ENCODE measurements at places on chromosomes 7 and 10.

- DNase-seq: no peak
Observed at GRCh38 chr7:124480036-124480820, 285.4 kb downstream of the GPR37 start.

GRCh38 chr10:44386546-44387052 is 1.7 kb upstream of the CXCL12 start:
- peak; percentile 52 for DNase-seq

DNA sequence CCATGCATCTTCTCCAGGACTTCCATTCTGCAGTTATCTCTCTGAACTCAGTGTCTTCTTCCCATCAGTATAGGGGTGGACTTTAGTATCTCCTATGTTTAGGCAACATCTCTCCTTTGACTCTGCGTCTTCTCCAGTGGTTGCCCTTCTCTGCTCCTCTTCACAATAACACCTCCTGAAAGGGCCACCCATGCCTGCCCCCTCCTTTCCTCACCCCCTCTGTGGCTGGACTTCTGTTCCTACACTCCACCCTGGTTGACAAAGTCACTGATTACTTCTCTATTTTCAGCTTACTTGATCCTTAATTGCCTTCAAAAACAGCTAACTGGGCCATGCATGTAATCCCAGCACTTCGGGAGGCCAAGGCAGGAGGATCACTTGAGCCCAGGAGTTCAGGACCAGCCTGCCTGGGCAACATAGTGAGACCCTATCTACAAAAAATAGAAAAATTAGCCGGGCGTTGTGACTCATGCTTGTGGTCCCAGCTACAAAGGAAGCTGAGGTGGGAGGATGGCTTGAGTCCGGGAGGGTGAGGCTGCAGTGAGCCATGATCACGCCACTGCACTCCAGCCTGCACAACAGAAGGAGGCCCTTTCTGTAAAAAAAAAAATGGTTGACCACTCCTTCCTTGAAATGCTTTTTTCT is 13.7 kb downstream of the SRGN start:
- DNase-seq: peak; percentile 42

DNA sequence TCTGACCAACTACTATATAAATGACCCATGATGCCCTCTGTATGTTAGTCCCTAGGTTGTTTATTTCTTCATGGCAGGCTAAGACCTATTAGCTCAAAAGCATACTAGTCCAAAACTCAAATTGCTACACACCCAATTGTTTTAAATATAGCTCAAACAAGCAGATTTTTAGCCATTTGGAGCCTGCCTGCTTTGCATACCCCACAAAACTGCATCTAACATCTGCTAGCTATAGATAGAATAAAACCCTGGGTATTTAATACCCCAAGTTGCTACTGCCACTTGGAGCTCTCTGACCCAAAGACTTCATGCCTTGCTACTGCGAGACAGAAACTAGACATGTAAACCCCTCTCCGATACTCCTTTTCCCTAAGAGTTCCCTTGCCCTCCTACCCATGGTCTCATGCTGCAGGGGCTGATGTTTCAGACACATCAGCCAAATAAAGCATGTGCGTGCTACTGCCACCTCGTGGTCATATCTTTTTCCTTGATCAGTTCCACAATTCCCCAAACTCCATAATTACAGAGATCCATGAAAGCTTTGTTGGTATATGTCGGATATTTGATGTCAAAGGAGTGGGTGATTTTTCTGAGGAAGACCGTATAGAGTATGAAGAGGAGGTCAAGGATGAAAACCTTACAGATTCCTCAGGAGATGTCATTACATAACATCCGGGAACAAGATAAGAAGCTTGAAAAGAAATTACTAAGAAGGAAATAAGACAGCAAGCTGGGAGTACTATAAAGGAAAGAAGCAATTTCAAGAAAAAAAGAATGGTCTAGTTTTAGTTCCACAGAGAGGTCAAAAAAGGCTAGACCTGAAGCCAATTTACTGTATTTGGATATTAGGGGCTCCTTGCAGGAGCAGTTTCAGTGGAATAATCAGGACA is 386.6 kb downstream of the SH2D4B start:
- DNase-seq: peak; percentile 23

DNA sequence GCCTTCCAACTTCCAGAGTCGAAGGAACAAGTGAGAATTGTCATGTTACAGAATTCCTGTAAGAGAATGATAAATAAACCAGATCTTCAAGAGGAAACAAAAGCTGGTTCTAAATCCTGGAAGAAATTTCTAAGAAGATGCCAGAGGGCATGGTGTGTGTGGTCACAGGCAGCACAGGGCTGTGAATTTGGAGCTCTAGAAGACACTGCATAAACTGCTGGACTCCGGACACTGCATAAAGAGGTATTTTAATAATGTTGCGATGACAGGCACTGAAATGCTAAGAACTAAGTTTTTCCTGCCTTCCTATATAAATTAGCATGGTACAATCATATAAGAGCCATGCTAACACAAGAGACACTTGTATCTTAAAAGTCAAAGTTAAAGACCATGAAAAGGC is 86.0 kb downstream of the LARP4B start:
- DNase-seq: no peak

DNA sequence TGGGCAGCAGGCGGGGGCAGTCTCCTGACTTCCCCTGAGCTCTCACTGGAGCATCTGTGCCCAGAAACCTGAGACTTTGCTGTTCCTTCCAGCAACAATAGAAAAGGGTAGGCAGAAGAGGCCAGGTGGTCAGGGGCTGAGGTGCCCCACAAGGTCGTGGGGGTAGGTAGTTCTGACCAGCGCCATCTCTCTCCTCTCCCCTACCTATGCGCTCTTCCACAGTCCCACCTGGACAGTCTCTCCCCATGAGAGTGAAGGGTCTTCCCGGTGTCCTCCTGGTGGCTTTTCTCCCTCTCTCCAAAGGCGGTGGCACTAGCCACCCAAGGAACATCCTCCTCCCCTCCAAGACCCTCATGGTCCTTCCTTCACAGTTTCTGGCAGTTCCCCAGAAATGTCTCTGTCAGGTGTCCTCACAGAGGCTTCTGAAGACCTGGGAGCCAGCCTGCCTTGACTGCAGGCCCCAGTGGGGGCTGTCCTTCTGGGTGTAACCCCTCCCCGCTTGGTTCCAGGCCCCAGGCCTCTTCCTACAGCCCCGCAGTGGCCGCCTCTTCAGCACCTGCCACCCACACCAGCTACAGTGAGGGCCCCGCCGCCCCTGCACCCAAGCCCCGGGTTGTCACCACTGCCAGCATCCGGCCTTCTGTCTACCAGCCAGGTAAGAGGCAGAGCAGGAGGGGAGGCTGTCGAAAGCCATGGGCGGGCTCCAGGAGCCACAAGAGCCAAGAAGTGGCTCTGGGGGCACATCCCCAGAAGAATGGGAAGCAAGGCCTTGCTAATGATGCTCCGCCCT is 41.3 kb downstream of the LDB3 start:
- DNase-seq: no peak

DNA sequence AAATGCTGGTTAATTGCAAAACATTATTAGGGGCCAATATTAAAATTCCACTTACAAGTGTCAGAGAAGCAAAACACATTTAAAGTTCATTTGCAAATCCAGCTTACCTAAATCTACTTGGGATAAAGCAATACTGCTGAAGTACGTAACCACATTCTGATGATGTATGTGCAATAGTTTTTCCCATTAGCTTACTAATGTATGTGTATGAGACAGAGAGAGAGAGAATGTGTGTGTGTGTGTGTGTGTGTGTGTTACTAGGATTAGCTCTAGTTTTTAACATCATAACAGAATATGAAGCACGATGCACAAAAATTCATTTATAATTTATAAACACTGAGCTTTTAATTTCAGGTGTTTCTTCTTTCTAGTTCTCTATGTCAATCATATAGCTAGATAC is 1074.2 kb upstream of the C7orf33 start:
- no peak for DNase-seq

DNA sequence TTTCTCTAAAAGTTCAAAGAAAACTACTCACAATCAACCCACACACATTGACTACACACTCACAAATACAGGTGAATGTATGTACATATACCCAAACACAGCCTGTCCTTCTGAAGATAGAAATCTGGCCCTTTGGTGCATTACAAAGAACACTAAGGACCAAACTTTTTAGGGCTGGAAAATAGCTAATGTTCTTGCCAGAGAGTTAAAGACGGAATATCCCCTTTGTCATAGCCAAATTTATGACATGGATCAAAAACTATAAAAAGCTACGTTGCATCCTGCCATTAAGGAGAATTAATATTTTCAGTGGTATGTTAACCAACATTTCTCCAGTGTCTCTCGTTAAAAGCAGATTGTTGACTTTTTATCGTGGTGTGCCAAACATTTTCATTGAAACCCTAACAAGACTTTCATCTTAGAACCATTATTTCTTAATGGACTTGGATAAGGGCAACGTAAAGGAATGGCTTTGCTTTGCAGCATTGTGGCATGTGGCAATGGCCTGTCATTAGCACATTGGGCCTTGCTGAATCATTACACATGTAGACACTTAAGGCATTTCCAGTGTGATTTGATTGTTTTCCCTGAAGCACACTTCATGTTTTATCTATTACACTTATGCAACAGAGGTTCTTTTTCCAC is 150.9 kb upstream of the MEOX2 start:
- no peak for DNase-seq

DNA sequence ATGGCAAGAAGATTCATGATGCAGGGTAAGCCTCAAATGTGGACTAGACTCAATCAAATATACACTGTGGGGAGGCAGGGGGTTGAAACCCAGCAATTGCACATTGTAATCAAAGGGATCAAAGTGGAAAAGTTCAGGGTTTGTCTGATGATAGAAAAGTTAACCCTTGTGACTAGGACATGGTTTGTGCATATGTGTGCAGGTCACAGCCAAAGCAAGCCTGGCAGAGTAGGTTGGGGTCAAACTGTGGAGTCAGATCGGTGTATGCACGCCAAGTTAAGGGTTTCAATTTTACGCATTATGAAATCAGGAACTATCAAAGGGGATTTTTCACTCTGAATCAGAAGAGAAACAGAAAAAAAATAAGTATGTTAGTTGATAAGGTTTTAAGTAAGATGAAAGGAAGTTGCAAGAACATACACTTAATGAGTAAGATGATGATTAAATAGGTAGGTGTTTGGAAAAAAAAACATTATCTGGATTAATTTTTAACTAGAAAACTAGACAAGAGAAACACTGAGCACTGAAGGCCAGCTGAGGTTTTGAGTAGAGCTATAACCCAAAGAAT is 188.3 kb downstream of the DGKB start:
- DNase-seq: no peak

GRCh38 chr10:103547391-103547946 is 54.0 kb downstream of the NEURL1 start:
- no peak for DNase-seq

DNA sequence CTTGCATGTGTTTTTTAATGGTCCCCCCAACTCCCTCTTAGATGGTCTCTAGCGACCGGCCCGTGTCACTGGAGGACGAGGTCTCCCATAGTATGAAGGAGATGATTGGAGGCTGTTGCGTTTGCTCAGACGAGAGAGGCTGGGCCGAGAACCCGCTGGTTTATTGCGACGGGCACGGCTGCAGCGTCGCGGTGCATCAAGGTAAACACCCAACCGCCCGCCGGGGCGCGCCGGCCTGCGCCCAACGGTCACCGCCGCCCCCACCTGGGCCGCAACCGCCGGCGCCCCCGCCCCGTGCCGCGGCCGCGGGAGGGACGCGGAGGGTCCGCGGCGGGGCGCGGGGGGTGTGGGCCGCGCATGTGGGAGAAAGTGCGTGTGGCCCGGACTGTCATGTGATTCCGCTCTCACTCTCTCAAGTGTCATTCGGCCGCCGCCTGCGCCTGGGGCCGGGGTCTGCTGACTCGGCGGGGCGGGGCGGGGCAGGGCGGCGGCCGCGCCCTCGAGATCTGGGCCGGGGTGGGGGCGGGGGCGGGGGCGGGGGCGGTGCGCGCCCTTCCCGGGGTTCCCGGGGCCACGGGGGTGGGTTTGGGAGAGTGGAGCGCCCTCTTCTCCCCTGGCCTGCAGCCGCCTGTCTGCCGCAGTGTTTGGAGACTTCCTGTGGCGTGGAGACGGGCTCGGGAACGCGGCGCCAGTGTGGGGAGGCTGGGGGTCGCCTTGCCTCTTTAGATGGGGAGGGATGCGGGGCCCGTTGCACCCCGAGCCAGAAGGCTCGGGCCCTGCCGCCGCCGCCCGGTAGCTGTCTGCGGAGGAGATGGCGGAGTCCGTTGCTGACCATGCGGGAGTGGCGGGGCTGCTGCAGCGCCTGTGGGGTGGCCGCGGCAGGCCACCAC is 817 bp downstream of the MLLT10 start:
- peak; percentile 45 for DNase-seq

DNA sequence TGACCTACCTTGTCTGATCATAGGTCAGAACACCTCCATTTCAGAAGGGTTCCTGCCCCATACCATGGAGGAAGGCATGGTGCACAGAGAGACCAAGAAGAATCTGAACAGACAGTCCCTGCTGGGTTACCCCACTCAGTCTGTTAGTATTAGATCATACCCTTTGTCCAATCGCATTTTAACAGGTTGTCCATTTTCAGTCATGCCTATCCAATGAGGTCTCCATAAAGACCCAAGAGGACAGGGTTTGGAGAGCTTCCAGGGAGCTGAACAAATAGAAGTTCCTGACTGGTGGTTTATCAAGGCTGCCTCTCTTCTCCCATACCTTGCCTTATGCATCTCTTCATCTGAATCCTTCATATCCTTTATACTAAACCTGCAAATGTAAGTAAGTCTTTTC is 21.2 kb upstream of the SLC16A12 start:
- DNase-seq: no peak

DNA sequence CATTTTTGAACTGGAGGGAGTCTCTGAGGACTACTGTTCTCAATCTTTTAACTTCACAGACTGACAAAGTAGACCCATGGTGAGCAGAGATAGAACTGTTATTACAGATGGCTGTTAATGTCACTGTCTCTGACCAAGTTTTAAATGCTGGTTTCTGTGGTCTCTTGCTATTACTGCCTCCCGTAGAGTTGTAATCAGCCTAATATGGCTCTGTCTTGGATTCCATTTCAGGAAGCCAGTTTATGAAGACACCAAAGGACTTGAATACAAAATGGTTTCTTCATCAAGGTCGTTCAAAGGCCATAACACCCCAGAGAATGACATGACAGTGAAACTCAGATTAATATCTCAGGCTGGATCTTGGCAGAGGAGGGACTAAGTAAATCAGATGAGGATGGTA is 3.9 kb downstream of the SFRP4 start:
- DNase-seq: no peak

DNA sequence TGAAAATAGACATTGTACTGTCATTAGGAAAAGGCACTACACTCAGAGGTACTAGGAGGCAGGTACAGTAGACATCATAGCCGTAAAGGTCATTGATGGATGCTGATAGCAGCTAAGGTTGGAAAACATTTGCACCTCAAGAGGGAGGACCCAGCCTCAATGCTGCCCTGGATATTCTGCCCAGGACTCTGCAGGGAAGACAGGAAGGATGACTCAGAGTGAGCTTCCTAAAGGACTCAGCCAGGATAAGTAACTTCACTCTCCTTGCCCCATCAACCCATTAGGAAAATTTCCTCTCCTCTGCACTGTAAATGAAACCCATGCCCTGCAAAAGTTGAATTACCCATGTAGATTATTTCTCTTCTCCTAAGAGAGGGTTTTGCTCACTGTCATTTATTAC is 617.9 kb upstream of the MKI67 start:
- no peak for DNase-seq

DNA sequence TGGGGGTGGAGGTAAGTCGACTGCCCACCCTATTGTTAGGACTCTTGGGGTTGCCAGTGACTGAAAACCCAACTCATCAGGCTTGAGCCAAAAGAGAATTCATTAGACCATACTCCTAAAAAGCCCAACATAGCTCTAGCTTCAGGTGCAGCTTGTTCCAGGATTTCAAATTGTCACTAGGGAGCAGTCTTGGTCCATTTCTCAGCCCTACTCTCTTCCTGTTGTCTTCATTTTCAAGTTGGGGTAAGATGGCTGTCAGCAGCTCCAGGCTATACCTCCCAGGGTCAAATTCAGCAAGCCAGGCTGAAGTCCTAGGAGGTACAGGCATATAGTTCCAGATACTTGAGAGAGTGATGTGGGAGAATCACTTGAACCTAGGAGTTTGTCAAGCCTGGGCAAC is 14.9 kb upstream of the COL13A1 start:
- no peak for DNase-seq
